ENCODE measurements at places on chromosomes 7 and 10.

DNA sequence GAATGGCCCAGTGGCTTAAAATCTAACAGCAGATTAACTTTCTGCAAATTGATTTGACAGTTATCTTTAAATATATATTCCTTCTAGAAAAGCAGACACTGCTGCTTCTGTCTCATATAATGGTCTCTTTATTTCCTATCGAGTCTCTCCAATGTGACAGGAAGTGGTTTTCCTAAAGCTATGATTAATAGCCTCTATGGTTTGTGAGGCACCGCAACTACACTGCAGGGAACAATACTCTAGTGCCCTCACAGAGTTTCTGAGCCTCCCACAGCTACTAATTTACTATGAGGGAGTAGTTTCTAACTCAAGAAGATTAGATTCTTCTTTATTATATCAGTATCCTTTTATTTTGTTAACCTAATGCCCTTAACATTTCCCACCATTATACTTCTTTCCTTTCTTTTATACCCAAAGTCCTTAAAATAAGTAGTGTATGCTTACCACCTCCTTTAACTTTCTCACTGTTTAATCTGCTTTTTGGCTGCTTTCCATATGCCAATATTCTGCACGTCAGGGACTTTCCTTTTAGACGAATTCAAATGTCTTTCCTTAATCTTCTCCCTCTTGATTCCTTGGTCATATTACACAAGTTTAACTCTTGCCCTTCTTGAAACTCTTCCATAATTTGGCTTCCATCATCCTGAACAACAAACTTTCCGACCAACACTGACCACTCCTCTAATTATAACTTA lies 23.8 kb upstream of the AHR start:
- DNase-seq, result no peak

GRCh38 chr7:55470261-55470660 lies 102.0 kb downstream of the VOPP1 start:
- DNase-seq, result no peak

DNA sequence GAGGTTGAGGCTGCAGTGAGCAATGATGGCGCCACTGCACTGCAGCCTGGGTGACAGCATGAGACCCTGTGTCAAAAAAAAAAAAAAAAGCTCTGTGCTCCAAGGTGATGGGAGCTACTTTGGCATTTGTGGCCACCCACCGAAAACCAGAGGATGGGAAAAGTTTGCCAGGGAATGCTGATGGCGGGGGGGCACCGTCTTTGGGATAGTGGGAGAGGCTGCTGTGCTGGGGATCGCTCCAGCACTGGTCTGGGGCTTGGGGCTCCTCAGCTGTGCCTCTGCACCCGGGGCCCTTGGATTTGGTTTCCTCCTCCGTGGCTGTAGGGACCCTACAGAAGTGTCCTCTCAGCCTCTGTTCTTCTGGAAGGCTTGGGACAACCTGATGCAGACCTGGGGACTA lies 11.7 kb upstream of the RAMP3 start:
- no peak for DNase-seq

GRCh38 chr10:15735763-15736162 lies 16.0 kb upstream of the ITGA8 start:
- no peak for DNase-seq

- no peak for DNase-seq
Observed at GRCh38 chr10:127649642-127650041, 87.3 kb upstream of the FOXI2 start.

- no peak for DNase-seq
Observed at GRCh38 chr10:78924319-78925003, 144.3 kb upstream of the ZMIZ1 start.

GRCh38 chr7:82961240-82961639 lies 201.4 kb downstream of the PCLO start:
- DNase-seq, result no peak

DNA sequence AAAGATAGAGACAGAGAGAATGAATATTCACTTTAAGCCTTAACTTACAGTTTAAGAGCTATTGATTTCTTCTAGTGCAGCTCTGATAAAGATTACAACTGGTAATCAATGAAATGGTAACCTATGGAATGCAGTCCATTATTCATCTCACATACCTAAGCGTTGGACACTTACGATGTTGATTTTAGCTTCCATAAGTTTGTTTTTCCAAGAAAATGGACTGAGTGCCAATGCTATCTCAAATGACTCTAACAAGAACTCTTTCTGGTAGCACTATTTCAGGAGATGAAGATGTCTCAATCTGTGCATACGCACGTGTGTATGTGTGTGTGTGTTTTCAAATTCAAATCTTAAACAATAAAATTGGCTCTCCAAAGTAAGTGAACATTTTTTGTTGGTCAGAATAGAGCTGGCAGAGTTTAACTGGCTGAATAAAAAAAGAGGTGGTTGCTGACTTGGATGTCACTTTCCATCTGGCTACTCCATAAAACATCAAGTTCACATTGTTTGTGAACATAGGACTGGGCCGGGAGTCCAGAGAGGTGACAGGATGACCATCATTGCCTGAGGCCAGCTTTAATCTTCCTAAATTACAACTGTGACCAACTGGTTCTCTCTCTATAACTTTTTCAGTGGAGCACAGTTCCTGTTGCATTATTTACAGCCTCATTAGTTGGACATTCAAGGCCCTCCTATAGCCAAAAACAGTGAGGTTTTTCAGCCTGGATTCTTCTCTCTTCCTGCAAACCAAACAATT lies 106.9 kb upstream of the CSTF2T start:
- no peak for DNase-seq

- DNase-seq, result no peak
Observed at GRCh38 chr7:44121761-44122420, 1.5 kb downstream of the POLD2 start.

- no peak for DNase-seq
Observed at GRCh38 chr7:157990226-157990880, 597.3 kb downstream of the PTPRN2 start.

DNA sequence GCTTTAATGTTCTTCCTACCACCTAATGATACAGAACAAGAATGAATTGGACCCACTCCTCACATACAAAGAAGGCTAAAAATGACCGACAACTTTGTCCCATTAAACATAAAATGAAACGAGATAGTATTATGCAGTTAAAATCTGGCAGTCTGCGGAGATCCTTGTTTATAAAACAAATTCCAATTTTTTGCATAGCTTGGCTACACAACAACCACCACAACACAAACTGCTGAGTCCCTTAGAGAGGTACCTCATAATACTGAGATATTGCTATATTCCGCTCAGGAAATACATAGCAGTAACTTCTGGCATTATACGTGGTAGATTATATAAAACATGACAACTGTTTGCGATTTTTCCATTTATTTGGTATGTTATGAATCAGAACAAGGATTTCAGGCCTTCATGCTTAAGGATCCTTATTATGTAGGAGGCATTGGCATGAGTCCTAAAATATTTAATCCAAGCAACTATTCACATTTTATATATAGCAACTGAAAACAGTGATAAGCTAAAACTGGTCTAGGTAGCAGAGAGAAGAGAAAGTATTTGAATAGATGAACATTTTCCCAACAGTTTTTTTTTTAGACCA lies 96.0 kb downstream of the ANK3 start:
- DNase-seq, result no peak

DNA sequence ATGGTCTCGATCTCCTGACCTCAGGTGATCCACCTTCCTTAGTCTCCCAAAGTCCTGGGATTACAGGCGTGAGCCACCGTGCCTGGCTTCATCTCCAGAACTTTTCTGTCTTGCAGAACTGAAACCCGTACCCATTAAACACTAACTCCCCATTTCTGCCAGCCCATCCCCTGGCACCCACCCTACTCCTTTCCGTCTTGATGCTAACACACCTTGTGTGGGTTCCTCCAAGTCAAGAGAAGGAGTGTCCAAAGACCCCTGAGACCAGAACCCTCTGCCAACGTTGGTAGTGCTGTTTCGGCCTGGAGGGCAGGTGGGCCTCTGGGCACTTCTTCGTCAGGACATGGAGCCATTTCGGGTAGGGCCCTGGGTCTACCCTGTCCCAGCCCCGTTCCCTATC lies 83.6 kb downstream of the MGMT start:
- no peak for DNase-seq

DNA sequence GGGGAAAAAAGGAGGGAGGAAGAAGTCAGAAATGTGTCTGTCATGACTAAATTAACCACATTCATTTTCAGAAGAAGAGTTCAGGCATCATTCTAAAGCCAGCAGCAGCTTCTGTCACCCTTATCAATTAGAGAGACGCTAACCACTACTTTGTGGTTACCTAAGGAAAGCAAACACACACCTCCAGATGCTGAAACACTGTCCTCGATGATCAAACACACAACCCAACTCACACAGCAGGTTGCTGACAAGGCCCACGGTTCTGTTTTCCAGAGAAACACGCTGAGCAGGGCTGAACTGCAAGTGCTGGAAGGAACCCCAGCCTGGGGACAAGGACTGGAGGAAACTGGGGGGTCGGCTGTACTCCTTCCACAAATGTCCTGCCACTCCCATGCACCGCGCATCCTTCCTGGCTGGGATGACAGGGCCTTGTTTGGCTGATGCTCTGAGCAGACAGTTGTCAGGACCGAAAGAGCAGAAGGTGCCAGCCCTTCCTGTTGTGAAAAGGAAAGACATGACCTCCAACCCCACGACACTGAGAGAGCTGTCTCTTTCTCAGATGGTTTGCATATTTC lies 36.6 kb downstream of the PRKCQ start:
- no peak for DNase-seq

DNA sequence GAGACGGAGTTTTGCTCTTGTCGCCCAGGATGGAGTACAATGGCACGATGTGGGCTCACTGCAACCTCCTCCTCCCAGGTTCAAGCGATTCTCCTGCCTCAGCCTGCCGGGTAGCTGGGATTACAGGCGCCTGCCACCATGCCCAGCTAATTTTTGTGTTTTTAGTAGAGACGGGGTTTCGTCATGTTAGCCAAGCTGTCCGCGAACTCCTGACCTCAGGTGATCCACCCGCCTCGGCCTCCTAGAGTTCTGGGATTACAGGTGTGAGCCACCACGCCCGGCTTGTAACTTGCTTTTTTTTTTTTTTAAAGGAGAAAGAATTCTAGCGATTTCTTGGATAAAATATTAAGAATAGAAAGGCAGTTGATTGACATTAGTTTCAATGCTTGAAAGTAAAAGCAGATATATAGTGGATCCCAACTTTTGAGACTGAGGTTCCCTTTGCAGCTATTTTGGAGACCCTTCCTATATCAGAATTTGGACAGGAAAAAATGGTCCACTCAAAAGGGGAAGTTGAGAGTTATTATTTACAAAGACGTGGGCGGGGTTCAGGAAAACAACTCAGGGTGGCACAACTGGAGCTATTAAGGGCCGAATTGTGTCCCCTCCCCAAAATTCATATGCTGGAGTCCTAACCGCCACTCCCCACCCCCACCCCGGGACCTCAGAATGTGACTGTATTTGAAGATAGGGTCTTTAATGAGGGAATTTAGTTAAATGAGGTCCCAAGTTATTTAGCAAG lies 1.3 kb upstream of the ERCC6 start:
- DNase-seq, result no peak

- DNase-seq, result no peak
Observed at GRCh38 chr7:90607196-90607595, 11.1 kb downstream of the CDK14 start.

GRCh38 chr7:1919539-1920265 lies 249.6 kb downstream of the ELFN1 start:
- no peak for DNase-seq

DNA sequence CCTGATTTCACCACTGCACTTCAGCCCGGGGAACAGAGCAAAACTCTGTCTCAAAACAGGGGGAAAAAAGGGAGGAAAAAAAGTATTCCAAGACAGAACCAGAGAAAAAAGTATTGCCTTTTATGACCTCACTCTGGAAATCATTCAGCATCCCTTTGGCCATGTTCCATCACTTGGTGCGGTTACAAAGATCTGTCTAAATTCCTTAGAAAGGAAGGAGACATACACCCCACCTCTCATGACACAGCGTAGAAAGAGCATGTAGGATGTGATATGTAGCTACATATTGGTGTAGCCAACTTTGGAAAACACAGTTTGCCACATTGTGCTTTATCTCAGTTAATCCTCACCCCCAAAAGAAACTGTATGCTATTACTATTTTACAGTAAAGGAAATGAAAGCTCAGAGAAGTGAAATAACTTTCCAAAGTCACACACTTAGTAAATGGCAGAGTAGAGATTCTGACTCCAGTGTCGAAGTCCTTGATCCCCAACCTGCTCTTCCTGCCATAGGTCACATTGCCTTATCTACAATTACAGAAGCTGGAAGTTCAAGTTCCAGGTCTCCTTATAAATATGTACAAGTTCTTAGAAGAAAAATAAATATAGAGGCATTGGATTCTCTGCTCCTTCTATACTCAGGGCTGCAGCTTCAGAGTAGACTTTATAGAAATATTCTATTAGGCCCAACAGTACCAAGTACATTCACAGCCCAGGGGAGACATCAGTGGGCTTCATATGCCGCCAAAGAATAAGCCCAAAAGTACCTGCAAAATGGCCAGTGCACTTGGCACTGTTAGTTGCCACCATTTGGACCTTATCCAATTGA lies 91.6 kb upstream of the KMT2E start:
- no peak for DNase-seq

GRCh38 chr10:110336111-110336721 lies 31.5 kb upstream of the SMNDC1 start:
- no peak for DNase-seq

DNA sequence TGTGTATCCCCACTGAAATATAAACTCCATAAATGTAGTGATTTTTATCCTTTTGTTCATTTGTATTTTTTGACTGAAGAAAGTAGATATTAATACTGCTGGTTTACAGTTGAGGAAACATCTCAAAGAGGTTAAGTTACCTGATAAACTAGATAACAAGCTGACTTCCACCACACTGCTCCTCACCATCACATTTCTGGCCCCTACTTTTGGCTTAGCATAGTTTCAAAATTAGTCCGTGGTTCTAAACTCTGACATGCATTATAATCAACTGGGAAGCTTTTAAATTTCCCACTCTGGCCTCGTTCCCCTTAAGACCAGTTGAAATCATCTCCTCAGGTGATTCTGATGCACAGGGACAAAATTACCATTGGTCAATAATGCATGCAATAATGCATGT lies 43.5 kb downstream of the ANKIB1 start:
- DNase-seq, result no peak

DNA sequence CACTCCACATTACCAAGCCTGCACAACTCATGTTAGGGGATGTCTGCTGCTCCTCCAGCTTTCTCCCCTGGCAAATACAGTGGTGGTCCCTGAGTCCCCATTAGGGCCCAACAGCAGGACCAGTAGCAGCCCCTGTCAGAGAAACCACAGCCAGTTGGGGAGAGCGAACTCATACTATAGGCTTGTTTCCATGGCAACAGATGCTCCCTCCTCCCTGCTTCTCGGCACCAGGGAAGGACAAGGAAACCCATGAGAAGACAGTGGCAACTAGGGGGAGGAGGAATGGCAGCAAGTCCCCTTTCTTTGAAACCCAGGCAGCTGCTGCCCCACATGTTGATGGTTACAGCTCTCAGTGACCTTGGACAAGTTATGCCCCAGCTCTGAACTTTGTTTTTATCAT lies 326.4 kb downstream of the KCNMA1 start:
- DNase-seq, result no peak

- no peak for DNase-seq
Observed at GRCh38 chr10:104807581-104808310, 166.7 kb downstream of the SORCS3 start.

GRCh38 chr7:34165927-34166550 lies 260.7 kb downstream of the BMPER start:
- no peak for DNase-seq

All from anterior cingulate cortex (tissue), 58 donors.